Left ventricle myocardium superior (tissue), 1 donor: ENCODE measurements at places on chromosomes 6 and 20.

GRCh38 chr6:55536391-55536956 is 42.5 kb downstream of the HMGCLL1 start:
- no peak for DNase-seq

DNA sequence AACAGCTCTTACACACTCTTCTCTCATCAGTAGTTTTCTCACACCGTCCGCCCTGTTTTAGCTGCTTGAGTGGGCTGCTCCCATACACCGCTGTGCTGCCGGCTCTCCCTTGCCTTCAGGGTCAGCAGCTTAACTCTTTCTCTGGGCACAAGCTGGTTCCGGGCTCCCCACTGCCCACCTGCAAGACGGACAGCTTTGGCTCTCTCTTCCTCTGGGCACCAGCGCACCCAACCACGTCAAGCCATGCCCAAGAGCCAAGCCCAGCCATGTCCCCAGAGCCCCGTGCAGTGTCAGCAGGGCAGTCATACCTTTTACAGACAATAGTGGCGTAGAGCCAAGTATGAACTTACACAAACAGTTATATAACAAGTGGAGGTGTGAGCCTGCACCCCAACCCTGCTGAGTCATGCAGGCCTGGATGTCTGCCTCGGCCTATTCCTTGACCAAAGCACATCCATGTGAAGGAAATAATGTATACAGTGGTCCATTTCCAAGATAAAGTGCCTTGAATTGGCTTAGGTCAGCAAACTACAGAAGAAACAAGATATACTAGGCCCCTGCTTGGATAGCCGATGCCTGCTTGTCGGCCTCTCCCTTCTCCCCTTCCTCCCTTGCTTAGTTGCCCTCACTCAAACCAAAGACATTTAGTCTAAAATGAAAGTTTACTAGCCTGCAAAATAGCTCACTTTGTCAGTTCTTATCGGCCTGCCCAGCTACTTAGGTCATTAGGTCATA is 89.3 kb downstream of the JPH2 start:
- DNase-seq = no peak

- peak; percentile 41 for DNase-seq
Measured at GRCh38 chr20:47727909-47728361, 57.3 kb downstream of the SULF2 start.

GRCh38 chr20:634148-634925 is 18.7 kb downstream of the SRXN1 start:
- DNase-seq = no peak

DNA sequence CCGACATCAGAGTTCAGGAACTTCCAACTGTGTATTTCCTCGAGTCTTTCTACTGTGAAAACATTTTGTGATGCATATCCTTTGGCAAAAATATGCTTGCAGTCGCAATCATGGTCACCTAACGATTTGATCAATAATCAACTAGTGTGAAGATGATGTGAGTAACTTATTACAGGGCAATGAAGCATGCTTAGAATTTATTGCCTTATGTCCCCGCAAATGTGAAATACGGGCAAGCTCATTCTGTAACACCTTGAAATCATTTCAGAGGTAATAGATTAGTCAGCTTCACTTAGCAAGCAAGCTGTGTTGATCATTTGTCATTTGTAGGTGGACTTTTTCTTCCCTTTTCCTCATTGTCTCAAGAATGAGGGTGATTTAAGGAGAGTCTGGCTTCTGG is 67.9 kb upstream of the DOK5 start:
- DNase-seq = no peak

DNA sequence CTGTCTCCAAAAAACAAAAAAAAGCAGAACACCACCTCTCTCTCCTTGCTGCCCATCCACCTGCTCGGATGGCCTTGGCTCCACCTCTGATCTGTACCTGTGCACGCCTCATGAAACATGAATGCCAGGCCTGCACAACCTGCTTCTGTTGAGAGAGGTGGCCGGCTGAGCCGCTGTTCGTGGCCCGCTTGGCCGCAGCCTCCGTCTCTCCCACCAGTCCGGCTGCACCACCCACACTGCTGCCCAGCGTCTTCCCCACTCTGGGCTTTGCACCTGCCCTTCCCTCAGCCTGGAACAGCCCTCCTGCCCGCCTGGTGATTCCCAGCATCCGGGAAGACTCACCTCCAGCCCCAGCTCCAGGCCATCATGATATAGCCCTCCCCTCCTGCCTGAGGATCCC is 12.2 kb upstream of the ZBTB46 start:
- no peak for DNase-seq

GRCh38 chr6:44630125-44631028 is 242.9 kb downstream of the CDC5L start:
- DNase-seq = peak; percentile 50

DNA sequence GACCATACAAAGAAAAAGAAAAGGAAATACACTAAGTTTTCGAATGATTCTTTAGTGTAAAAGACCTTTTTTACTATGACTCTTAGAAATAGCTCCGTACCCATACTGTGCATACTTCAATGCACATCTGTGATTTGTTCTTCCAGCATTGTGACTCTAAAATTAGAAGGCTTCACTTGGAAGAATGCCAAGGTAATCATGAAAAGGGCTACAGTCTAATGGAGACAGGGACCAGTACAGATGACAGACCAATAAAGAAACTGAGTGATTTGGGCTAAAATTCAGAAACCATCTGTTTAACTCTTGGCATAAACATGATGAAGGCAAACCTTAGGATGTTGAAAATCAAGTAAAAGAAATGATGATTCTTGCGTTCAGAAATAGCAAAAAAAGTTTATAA is 46.3 kb downstream of the CYP39A1 start:
- DNase-seq = no peak

DNA sequence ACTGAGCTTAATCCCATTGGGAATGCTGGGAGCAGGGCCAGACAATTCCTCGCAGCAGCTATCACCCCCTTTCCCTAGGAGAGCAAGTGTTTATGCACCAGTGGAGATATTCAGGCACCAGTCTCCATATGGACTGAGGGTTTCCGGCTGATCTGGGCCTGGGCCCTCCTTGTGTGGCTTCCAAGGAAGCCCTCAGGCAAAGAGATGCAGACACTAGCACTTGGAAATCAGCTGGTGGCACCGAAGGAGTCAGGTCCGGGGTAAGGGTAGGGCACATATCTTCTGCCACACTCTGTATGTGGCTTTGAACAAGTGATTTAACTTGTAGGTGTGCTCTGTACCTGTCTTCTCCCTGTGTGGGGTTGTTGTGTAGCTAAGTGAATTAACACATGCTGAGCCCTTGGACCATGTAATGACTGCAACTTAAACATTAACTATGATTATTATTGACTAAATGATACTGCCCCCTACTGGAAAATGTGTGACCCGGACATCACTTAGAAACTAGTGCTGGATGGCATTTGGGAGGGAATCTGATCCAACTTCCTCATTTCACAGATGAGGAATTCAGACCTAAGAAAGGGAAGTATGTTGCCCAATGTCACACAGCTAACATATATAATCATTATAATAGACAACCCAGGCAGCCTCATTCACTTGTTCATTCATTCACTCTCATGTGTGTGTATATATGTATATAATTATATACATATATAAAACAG is 19.3 kb upstream of the WFDC2 start:
- DNase-seq = no peak

GRCh38 chr6:84182001-84182400 is 45.4 kb downstream of the CEP162 start:
- no peak for DNase-seq

DNA sequence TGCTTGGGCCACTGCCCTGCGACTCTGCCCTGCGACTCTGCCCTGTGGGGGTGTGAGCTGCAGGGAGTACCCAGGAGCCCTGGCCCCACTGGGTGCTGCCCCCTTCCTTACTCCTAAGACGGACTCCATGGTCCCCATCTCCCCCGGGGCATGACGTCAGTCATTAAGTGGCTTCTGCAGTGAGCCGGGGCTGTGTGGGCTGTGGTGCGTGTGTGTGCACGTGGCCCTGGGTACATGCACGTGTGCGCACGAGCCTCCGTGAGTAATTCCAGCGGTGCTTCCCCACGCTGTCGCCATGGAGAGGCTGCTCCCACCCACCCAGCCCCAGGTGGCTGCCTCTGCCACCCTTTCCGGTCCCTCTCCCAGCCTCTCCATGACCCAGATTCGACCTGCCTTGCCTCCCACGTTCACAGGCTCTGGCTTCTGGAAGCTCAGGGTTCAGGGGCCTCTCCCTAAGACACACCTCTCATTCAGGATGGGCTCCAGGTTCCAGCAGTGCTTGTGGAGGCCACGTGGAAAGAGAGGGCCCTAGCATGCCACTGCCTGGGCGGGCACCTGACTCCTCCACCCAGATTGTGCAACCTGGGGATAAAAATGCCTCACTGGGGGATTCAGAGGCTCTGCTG is 88.3 kb downstream of the DLGAP4 start:
- DNase-seq = no peak

DNA sequence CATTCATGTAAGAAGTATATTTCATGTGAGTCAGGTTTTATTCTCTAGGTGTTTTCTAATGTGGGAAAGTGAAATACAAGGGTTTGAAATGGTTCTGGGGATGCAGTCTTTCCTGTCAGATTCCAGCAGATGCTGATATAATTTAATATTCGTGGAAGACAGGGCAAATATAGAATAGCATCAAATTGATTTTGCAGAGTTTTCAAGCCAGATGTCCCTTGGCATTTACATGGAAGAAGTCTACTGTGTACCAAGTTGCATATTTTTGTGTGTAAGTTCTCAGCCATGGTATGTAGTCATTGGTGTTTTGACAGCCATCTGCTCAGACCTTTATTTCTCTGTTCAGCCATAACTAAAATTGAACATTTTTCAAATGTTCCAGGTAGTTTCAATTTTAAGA is 143.7 kb downstream of the LAMA2 start:
- no peak for DNase-seq

GRCh38 chr6:149782337-149782736 is 32.8 kb downstream of the PCMT1 start:
- DNase-seq = no peak

GRCh38 chr6:158684745-158685324 is 35.0 kb downstream of the SYTL3 start:
- no peak for DNase-seq

DNA sequence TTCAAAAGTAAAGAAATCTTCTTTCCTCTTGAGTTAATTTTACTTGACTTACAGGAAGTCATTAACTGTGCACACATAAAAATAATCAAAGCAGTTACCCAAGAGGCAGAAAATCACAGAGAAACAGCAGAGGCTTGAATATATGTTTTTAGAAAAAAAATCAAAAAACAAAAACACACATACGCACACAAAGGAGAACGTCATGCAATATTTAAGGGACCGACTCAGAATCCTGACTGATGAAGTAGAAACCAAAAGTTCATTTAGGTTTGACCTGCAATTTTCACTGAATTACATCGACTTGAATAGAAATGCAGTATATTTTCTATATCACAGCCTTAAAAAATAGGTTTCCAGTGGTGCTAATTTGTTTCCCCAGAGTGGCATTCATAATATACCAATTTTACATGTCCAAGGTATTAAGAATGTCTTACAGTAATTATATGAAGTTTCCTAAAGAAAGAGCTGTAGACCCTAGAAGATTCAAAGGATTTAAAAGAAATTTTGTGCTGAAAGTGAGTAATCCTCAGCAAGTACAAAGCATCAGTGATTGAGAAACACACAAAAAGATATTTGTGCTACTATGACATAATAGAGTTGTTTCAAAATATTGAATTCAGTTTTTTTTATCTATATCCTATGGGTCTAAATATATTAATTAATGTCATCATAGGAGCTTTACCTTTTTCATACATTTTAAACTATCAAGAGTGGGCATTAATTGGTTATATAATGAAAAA is 358.5 kb upstream of the RUNX2 start:
- DNase-seq = no peak

GRCh38 chr6:41080621-41081020 is 7.8 kb downstream of the NFYA start:
- no peak for DNase-seq

DNA sequence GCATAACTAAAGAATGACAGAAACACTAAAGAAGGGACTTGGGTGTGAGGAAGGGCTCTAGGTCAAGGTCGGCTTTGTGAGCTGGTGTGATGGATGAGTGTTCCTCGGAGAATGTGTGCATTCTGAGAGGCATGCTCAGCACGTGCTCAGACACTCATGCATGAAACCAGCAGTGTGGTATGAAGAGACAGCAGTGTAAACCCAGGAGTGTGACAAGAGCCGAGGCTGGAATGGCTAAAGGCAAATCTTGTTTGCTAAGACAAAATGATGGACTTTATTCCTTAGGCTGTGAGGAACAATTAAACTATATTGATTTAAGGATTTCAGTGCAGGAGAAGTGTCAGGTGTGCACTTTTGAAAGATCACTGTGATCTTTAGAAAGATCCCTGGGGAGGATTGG is 107.4 kb upstream of the MAP7 start:
- DNase-seq = no peak

GRCh38 chr6:390914-391558 is 516 bp upstream of the IRF4 start:
- no peak for DNase-seq

- DNase-seq = peak; percentile 42
Measured at GRCh38 chr6:135938576-135939207, 87.2 kb downstream of the PDE7B start.

- no peak for DNase-seq
Measured at GRCh38 chr6:14499309-14499708, 381.7 kb downstream of the CD83 start.

DNA sequence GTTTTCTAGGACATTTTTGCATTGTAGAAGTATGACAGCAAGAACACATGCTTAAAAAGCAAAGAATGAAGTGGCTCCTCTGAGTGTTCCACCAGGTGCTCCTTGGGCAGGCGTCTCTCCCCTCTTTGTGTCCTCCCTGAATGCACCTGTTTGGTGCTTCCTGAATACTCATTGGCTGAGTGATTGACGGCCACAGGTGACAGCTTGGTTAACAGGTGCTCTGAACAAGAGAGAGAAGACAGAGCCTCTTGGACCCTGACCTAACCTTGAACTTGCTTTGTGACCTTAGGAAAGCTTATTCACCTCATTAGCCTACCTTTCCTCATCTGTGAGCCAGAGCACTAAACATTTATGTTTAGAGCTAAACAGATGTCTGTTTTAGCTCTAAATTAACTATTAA is 93.7 kb downstream of the TULP4 start:
- DNase-seq = no peak

- DNase-seq = no peak
Measured at GRCh38 chr6:109342506-109342905, 39.8 kb downstream of the CD164 start.

GRCh38 chr6:166366921-166367320 is 15.8 kb downstream of the MPC1 start:
- DNase-seq = no peak

GRCh38 chr6:41061196-41061726 is 8.3 kb downstream of the APOBEC2 start:
- peak; percentile 37 for DNase-seq

DNA sequence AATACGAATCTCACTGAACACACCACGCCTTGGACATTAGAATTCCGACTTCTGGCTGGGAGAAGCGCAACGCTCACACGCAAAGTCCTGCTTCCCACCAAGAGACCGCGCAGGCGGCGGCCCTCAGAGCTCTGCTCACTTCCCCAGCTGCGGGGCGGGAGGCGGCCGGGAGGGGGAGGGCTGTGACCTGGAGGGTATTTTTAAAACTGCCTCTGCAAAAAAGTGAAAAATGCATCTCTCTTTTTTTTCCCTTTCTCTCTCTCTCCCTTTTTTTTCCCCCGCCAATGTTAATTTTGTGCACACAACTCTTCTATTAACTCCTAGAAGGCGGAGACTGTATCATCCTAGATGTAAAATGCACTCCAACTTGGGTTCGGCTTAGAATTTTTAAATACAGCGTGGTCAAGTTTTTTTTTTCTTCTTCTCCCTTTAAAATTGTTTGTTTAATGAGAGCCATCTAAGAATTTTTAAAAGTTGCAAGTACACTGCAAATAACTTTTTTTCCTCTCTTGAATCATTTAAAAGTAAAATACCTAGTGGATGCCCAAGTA is 66.4 kb downstream of the STX11 start:
- DNase-seq = peak; percentile 85
